Stimulated activated CD8-positive, alpha-beta memory T cell treated with anti-CD3 and anti-CD28 coated beads, Interleukin-7, amount 100 ng/mL, for 48 hours (primary cell): ENCODE measurements at places on chromosomes 2 and 18.

DNA sequence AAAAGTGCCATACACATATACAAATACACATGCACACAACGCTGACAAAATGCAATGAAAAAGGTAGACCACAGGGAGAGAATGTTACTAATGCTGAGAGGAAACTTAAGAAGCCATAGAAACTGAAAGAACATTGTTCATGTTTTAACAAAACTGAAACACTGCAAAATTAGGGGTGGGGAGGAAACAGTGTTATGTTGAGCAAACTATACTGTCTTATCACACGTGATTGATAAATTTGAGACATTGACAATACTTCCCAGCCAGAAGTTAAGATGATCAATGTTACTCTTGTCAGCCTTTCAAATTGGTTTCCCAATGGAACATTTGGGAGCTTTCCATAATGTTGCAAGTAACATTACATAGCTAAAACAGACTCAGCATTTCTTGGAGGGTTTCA lies 165.5 kb downstream of the L3MBTL4 start:
- DNase-seq: no peak

DNA sequence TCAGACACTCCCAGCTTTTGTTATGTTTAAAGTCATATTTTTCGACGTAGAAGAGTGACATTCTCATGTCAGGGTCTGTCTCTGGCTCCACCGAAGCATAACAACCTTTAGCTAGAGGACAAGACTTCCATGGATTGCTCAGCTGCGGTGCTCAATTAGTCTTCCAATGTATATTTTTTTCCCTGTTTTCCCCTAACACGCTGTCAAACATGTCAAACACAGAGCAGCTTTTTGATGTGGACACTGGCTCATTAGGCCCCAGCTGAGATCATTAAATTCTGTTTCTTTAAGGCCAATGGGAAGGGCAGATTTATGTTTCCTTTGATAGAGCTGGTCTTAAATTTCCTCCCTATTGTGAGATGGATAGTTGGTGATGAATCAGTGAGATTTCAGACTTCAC lies 525.4 kb downstream of the PIK3C3 start:
- DNase-seq: no peak

DNA sequence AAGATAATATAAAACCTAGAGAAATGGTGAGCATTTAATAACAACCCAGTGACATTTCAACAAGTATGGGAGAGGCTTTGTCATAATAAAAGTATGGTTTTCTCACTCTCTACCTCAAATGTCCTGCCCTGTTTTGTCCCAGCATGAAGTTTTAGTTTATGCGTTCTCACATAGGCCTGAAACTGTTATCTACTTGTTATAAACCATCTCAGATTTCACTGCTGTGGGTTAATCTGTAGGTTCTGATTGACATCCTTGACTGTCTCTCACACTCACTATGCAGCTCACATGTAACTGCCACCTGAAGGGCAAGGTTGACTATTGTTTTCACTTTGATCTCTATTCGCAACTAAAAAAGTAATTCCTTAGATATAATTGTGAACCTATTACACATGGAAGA lies 44.9 kb downstream of the ZEB2 start:
- no peak for DNase-seq

GRCh38 chr18:48893608-48894600 lies 56.9 kb downstream of the SMAD7 start:
- no peak for DNase-seq

- DNase-seq: no peak
These were observed 201.2 kb downstream of the NOL4 start for GRCh38 chr18:34023471-34023870.

DNA sequence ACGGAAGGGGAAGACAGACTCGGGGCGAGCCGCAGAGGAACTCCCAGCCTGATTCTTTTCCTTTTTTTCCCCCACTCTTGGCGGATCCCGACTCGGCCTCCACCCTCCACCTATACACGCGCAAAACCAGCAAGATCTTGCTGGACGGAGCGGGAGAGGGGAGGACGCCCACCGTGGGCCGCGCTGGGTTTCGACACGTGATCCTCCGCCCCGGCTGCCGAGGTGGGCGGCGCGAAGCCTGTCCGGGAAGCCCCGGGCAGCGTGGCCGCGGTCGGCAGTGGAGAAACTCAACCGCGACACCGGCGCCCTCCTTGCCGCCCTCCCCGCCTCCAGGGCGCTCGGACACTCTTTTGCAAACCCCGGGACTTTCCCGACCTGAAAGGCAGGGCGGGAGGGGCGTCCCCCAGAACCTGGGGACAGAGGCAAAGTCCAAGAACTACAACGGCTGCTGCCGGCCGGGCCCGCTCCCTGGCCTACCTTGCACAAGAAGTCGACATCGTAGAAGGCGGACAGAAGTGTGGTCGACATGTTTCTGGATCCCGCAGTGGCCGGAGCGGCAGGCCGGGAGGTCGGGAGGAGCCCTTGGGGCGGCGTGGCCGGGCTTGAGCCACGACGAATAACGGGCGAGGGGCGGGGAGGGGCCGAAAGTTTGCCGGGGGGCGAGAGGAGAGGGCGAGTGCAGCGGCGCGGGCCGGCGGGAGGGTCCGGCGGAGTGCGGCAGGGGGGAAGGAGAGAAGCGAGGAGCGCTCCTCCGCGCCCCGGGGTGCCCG lies 433 bp downstream of the ZFP36L2 start:
- DNase-seq: peak; percentile 62

DNA sequence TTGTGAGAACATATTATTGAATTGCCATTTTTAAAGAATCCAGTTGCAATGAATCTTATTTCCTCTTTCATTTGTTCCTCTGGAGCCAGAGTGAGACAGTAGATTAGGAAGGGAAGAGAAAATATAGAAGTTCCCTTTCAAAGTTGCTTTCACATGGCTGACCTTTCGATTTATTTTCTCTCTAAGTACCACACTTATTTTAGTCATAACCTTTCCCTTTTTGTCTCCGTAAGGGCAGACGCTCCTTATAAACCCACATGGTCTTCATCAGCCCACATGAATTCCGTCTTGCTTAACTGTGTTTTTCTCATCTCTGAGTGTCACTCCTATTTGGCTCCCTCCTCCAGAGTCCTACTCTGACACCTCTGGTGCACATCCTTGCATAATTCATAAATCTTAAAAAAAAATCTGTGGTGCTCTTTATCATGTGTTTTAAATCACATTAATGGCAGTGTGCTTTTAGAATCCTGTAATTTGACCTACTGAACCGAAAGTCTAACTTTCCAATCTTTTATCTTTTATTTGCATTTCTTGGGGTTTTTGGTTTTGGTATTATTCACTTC lies 38.5 kb upstream of the ZNF396 start:
- DNase-seq: no peak

DNA sequence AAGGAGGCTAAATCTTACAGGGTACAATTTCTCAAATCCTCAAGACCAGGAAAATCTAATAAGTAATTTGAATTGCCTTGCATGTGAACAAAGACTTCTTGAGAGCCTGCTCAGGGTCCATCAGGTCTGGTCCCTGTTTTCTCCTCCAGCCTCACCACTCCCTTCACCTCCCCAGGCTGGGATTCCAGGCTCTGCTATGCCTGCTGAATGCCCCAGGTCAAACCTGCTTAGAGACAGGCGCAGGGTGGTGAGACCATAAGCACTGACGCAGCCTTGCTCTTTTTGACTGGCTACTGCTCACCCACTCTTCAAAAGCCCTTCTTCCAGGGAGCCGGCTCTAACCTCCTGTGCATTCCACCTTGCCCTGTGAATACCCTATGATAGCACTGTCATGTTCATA lies 356.4 kb upstream of the ACVR2A start:
- DNase-seq: no peak

GRCh38 chr2:138752197-138752956 lies 27.8 kb downstream of the NXPH2 start:
- DNase-seq: no peak

GRCh38 chr2:218081695-218082094 lies 12.6 kb downstream of the RUFY4 start:
- DNase-seq: no peak

DNA sequence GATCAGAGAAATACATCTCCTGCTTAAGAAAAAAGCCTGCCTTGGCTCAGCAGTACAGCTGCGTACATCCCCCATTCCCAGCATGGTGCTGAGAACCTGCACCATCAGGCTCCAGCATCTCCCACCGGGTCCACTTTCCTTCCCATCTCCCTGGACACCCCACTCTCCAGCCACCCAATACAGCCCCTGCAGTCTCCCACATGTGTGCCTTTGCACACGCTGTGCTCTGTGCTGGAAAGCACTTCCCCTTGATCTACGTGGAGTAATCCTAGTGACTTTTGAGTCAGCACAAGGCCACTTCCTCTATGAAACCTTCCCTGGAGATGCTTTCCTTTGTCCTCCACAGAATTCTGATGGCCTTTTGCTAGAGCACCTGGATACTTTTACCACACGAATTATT lies 17.0 kb downstream of the STAT1 start:
- DNase-seq: no peak

DNA sequence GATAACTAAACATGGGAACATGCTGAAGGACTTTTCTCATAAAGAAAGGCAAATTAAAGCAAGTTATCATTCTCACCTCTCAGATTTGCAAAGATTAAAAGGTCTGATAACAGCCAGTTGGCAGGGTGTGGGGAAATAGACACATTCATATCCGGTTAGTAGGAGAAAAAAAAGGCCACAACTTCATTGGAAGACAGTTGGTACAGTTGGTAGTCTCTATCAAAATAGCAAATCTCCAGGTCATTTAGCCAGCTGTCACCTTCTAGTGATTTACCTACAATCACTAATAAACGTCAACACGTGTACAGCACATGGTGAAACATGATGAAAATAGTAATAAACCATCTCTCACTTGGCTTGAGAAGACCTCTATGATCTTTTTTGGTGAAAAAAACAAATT lies 16.6 kb downstream of the INPP5D start:
- DNase-seq: no peak

DNA sequence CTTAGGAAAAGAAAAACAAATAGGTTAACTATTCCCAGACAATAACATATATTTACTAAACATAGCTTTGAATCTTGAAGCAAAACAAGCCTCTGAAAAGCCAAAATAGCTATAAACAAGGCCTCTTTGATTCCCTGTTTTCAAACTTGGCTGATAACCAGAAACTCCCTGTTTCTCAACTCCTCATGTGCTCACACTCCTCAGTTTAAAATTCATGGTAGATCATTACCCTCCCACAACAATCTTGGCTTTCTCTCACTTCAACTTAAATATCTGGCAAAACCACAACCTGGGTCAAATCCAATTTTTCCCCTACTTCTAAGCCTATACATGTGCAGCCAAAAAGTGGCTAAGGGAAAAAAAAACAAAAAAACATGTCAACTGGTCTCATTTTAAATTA lies 15.6 kb downstream of the SUCLG1 start:
- DNase-seq: no peak

GRCh38 chr2:28452534-28453081 lies 43.3 kb upstream of the PLB1 start:
- peak; percentile 72 for DNase-seq

- no peak for DNase-seq
These were observed 79.6 kb upstream of the SKOR2 start for GRCh38 chr18:47331026-47331425.

DNA sequence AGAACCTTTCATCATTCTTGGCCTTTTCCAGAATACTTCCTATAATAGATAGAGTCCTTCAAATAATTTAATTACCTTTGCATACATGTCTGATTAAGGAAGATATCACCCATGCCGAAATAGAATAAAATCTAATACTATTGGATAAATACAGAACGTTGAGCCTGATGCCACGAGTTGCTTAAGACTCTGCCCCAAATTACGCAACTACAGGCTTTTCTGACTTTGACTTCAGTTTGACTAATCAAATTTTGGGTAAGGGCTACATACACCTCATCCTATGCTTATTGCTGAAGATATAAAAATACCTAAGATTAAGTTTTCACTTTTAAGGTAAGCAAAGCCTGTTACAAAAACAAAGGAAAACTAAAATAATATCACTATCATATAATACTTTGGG lies 1065.1 kb upstream of the NRXN1 start:
- no peak for DNase-seq

GRCh38 chr2:175005733-175006264 lies 618 bp upstream of the CHN1 start:
- DNase-seq: no peak

DNA sequence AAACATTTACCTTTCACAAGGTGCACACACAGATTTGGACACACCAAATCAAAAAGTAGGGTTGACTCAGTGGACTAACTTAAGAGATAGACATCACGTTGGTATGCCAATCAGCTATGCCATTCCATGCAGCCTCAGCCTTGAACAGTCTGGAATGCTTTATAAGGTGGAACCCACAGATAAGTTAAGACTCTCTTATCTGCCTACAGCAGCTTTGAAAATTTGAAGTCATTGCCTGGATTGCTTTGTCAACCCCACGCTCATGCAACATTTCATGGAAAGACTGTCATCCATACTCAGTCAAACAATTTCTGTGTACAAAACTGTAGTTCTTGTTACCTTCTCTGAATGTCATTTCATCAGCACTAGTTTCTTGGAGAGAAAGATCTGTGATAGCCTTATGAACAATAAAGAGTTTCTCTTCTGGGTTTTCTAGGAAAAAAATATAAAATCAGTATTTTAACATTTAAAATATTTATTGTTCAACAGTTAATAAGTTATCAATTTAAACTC lies 1.2 kb downstream of the ERMN start:
- DNase-seq: no peak

DNA sequence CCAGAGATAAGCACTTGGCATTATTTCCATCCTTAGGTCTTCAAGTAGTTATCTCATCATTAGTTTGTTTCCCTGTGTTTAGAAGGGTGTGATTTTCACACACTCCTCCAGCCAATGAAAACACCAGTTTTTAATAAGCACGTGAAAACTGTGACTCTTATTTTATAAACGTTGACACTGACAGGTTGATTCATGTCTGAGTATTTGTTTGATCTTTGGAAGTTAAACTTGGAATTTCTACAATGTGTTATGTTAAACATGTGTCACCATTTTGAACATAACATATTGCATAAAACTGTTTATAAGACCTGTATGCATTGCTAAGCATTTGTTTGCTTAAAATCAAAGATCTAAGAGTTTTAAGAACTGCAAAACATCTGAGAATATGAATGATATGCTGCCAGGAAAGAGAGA lies 27.6 kb downstream of the SLC40A1 start:
- DNase-seq: no peak

DNA sequence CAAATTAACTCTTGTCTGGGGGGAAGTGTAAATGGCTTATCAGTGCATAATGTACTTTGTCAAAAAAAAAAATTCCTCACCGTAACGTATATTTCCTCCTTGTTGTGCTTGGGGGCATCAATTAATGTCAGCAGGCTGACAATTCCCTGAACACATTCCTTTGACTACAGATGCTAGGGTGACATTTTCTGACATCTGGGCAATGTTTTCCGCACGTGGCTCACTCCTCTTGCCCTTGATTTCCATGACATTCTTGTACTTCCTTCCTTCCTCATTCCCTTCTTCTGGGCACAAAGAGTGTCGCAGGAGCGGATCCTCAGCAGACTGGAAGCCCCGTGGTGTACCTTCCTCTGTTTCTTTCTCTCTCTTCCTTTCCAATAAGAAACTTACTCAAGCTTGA lies 173.7 kb downstream of the SP3 start:
- DNase-seq: no peak

DNA sequence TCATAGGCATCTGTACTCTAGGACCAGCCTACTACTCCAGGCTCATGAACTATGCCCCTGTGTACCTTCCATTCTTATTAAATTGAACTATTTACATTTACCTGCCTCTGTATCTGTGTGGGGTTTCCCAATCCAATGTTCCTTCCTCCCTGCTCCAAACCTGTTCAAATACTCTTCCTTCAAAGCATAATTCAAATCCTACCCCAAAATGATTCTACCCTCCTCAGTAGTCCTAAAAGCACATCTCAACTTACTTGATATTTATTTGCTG lies 3.8 kb downstream of the MEMO1 start:
- DNase-seq: no peak
